ENCODE measurements at places on chromosomes 11 and 22.

DNA sequence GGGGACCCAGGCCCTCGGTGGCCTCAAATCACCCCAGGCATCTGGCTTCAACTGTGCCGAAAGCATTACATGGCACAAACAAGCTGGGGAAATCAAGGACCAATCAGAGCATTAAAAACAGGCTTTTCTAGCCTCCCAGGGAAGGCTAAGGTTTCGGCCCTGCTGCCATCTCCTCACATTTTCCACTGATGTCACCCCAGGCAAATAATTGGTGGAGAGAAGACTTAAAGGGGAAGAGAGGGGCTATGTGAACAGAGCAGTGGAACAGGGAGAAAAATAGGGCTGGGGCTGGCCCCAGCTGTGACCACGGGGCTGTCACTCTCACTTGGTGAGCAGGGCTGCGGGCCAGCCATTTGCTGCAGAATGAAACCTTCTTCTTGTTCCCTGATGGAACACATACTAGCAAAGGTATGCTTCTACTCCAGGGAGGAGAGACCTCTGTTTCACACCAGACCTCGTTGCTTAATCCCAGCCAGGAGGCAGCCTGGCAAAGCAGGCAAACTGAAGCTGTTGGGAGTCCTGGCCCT is 581.3 kb downstream of the SOX6 start:
- DNase-seq = no peak

GRCh38 chr11:15434529-15434928 is 319.8 kb downstream of the INSC start:
- no peak for DNase-seq

DNA sequence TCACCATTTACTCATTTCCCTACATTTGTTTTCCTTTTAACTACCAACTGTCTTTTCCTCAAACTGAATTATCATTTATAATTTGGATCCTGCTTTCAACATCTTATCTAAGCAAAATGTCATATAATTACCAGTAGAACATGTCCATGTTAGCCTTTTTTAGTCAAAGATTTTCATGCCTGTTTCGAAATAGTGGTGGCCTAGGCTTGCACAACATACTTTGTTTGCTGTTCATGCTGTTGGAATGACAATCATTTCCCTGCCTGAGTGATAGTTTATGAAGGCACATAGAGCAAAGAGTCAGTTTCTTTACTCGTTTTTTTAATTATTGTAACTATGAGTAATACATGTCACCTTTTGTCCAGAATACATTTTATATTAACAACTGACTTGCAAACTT is 144.3 kb upstream of the ANO3 start:
- DNase-seq = no peak

GRCh38 chr11:103730131-103730940 is 306.1 kb upstream of the DDI1 start:
- no peak for DNase-seq

GRCh38 chr11:34542089-34542488 is 28.5 kb upstream of the ELF5 start:
- no peak for DNase-seq

GRCh38 chr11:129804012-129804411 is 11.6 kb upstream of the TMEM45B start:
- DNase-seq = no peak

DNA sequence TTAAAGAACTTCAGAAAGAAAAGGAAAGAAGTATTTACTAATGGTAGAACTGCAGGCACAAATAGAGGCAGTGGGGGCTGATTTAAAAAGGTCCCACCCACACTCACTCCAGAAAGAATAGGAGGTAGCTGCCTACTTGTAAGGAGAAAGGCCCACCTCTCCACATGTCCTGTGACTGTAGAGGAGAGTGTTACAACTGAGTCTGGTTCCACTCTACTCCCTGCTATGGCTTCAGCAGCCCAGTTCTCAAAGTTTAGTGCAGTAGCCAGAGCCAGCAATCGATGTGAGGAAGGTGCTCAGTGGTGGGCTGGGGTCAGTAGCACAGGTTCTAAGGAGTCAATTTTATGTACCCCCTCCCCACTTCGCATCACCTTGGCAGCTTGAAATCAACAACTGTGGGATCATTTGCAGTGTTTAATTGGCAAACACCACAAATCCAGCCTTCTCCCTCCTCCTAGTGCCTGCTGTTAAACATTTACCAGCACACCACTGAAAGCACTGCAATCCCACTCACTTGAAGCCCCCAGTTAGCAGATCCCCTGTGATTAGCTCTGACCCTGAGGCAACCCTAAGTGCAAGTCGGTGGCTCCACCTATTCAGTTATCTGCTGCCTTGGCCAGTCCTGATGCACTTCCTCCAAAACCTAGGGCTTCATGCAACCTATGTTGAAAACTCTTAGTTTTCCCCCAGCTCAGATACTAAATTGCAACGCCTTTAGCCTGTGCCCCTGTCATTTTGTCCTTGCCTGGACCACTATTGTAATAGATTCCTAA is 146.6 kb downstream of the BBOX1 start:
- DNase-seq = no peak

DNA sequence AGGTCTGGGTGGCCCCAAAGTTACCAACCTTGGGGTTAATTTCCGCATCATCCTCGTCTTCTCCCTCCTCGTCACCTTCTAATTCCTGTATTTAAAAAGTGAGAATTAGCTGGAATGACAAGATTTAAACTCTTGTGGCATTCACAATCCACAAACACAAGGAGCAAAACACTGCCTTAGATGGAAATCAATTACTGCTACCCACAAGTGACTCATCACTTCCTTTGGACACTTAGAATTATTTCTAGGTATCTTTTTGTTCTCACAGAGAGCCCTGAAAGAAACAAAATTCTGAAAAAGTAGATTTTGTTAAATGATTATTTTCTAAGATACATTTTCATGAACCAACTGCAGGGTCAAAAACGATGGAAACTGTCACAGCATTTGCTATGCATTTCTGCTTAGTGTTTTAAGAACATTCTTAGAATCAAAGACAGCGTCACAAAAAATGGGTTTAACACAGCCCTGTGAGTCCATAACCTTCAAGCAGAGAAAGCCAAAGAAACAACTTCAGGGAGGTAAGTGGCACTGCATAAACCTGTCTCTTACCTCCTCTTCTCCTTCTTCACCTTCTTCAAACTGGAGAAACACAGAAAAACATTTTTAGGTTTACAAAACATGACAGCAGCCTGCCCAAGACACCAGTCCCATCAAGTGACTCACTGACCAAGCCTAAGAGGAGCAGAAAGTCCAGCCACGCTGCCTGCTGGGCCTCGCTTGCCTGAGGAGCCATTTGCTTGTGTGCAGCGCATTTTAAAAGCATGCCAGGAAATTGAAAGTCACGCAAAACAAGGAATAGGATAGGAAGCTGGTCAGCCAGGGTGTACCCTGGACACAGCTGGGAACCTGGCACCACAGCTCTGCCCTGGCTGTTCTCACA is 22.3 kb upstream of the PHLDA2 start:
- DNase-seq = no peak

GRCh38 chr11:33664166-33664565 is 36.5 kb downstream of the C11orf91 start:
- no peak for DNase-seq

GRCh38 chr22:32501836-32502752 is 27.5 kb downstream of the FBXO7 start:
- no peak for DNase-seq

DNA sequence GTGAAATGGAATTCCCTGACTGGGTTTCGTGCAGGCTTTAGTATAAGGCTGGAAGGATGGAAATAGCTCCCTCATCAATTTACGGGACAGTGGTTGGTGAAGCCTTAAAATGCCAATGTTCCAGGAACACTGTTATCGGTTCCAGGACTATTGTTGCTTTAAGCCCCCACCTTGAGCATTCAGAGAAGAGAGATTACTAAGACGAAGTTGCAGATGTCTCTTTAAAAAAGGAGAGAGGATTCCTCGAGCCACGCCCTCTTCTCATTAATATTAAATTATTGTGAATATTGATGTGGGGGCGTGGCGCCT is 195 bp upstream of the CREB3L1 start:
- peak; percentile 79 for DNase-seq

DNA sequence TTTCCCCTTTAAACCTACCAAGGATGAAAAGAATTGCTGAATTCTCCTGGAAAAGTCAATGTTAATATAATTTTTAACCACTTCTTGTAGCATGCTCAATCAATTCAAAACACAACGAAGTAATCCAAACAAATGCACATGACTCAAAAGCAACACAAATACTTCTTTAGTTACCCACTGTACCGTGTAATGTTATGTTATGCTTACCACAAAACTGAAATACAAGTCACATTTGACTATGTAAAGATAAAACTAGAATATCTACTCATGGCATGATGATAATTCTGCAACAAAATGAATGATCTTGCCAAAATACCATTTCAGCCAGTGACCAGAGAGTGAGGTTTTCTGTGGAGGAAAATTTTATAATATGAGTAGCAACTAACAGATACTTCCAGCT is 587.0 kb downstream of the DLG2 start:
- no peak for DNase-seq

DNA sequence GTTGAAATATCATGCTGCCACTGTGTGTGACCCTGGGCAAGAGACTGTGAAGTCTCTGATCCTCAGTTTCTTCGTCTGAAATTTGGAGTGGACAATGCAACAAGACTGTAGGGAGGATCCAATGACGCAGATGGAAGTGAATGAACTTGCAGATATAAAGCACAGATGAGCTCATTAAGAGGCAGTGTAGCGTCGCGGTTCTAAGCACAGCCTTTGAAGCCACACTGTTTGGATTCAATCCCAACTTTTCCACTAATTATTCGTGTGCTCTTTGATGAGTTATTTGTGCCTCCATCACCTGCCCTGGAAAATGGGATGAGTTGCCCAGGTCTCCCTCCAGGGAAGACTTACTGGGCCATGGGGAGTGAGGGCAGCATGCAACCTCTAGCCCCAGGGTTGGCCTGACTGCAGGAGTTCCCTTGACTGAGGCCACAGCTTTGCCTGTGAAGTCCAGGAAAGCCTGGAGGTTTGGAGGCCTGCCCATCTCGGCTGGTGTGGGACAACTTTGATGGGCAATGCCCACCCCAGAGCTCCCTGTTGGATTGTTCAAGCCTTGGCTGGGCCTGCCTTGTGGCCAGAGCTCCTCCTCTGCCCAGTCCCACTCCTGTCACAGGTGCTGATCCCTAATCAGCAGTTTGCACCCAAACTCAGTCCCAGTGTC is 266.0 kb upstream of the B3GAT1 start:
- no peak for DNase-seq

DNA sequence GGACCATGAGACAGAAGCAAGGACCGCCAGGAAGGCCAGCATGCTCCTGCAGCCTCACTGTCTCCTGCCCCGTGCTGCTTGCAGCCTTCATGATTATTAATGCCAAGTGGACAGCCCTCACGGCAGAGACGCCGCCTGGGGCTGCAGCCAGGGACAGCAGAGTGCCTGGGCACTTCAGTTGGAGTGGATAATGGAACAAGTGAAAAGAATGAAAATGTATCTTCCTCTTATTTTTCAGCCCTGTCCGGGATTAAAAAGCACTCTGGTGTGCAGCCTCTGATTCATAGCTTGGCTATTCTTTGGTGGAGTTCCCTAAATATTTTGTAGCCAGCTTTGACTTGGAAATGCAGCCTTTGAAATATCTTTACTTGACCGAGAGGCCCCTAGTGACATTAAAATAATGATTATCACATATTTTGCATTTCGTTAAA is 1404.2 kb downstream of the BRD1 start:
- DNase-seq = no peak

DNA sequence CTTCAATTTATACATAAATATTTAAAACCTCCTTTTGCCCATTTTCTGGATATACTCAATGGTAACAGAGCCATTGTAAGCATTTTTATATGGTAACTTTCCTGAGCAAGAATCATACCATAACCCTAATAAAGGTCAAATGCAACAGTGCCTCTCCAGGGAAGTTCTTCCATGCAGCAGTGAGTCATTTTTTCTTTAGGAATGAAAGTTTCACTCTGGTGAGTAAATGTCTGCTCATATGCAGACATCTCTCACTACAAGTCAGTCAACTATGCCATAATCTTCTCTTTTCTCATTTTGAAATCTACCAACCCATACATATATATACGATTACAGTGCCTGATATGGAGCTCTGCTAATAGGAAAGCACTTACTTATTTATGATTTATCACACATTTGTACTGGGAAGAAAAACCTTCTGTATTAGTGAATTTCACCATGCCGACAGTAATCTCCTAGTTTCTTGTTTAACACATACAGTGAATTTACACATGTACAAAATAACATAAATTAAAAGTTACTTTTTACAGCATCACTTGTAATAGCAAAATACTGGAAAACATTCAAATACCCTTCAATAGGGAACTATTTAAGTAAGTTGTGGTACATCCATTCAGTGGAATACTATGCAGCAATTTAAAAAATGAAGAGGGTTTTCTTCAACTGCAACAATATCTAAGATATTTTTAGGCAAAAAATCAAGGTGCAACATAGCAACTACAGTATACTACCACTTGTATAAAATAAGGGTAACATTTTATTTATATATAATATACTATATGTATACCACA is 16.0 kb downstream of the STK33 start:
- DNase-seq = no peak

DNA sequence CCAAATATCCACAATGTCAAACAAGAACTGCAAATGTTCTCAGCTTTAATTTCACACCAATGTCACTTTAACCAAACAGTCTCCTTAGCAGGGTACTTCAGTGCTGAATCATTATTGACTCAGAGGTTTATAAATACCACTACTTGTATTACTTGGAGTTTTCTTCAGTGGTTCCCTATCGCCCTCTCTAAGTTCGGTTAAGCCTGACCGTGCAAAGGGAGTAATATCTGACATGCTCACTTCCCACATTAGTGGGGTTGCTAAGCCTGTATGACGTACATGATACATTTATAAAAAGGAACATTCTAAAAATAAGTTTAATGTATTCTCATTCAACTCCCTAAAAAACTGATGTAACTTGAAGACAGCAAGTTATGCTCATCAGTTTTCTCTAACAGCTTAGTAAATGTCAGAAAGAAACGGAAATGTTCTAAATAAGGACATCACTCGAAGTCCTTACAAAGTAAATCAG is 93.1 kb upstream of the ZC3H12C start:
- DNase-seq = no peak

GRCh38 chr11:122847466-122847865 is 9.2 kb downstream of the CRTAM start:
- DNase-seq = no peak

DNA sequence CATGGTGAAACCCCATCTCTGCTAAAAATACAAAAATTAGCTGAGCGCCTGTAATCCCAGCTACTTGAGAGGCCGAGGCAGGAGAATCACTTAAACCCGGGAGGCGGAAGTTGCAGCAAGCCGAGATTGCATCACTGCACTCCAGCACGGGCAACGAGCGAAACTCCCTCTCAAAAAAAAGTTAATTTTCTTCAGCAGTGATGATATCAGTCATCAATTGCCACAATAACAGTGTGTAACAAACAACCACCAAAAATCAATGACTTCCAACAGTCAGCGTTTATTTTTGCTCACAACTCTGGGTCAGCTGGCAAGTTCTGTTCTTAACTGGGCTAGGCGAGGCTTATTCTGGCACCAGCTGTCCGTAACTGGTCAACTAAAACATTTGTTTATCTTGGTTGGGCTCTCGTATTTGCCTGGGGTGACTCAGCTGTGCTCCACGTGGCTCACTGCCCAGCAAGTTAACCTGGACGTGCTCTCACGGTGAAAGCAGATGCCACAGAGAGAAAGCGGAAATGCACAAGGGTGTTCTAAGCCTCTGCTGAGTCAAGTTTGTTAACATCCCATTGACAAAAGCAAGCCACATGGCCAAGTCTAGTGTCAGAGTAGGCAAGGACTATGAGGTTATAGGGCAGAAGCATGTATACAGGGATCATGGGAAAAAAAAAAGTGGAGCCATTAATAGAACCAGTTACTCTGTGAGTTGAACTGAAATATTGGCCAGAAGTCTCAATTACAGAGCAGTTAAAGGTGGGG is 52.1 kb downstream of the LHFPL7 start:
- no peak for DNase-seq

GRCh38 chr22:43009444-43009843 is 5.5 kb downstream of the PACSIN2 start:
- DNase-seq = no peak
